ENCODE measurements at places on chromosomes 13 and 19. TPM values are rescaled to one million over a fixed set of nuclear protein-coding genes. Genes with fewer than 3 reads are reported as not detected.

DNA sequence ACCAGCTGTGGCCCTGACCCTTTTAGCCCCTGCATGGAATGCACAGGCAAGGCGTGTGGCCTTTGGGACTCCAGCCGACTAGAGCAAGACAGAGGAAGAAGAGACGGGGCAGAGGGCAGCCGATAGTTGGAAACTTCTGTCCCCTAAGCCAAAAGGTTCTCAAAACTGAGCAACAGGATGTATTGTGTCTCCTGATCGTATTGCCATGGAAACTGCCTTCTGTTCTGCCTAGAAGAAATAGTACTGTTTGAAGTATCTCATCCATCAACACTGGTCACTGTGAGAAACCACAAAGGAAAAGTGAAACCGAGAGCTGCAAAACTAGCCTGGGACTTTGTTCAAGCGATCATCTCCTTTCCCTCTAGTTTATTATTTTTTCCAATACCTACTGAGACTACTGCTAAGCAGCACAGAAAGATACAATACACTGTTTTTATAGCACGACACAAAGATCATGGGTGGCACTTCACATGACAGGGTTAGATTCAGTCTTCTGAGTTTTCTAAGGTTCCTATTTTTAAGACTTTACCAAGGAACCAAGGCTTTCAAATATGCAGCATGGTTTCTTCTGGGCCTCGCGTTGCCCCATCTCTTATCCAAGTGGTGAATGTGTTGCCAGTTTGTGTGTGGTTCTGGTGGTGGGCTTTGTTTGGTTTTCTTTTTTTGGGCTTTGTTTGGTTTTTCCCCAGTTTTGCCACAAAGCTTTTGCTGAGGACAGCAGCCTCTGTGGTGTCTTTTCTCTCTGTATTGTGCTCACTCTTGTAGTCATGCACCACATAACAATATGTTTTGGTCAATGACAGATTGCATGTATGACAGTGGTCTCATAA, 49.3 kb upstream of the GPR183 start:
- no peak for DNase-seq

ZNF415 gene
- 14.1 TPM for total RNA-seq

DNA sequence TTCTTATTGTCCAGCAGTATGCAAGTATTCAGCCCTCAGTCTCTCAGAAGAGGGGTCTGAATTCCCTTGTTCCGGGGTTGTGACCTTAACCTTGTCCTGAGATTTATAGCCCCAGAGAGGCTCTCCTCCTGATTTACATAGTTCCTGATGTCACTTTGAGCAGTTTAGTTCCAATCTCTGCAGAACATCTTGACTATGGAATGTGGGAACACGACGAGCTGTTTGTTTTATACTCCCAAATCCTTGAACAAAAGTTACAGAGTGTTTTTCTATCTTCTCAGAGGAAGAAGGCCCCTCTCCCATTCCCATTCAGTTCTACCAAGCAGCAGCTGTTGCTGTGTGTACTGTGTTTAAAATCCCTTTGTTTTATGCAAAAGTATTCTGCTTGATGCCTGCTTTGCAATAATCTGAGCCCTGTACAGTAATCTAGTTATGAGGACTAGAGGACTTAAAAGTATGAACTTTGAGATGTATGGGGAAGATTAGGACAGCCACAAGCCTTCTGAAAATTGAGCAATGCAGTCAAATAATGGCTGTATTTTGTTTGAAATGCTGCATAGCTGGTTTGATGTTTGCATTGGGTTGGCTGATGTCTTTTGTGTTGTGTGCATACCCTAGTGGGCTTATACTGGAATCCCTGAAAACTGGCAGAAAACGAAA, 74.7 kb downstream of the KL start:
- DNase-seq, result no peak

GRCh38 chr19:36488846-36489117, 579 bp downstream of the ZNF566 start:
- DNase-seq, result no peak

DNA sequence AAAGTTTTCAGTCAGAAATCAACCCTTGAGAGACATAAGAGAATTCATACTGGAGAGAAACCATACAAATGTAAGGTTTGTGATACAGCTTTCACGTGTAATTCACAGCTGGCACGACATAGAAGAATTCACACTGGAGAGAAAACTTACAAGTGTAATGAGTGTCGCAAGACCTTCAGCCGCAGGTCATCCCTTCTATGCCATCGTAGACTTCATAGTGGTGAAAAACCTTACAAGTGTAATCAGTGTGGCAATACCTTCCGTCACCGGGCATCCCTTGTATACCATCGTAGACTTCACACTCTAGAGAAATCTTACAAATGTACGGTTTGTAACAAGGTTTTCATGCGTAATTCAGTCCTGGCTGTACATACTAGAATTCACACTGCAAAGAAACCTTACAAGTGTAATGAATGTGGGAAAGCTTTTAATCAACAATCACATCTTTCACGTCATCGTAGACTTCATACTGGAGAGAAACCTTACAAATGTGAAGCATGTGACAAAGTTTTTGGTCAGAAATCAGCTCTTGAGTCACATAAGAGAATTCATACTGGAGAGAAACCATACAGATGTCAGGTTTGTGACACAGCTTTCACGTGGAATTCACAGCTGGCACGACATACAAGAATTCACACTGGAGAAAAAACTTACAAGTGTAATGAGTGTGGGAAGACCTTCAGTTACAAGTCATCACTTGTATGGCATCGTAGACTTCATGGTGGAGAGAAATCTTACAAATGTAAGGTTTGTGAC, 15.7 kb upstream of the ZNF701 start:
- no peak for DNase-seq

- DNase-seq, result no peak
These were observed 125.6 kb downstream of the SPRY2 start for GRCh38 chr13:80215368-80215767.
